ENCODE measurements at places on chromosomes 2 and 18.
A peak's percentile ranks its signal among the peaks of the same experiment; 100 is the strongest.

- no peak for DNase-seq
Observed at GRCh38 chr2:6068429-6068828, 376.2 kb downstream of the SOX11 start.

- peak; percentile 78 for DNase-seq
Observed at GRCh38 chr2:200797242-200797770, 14.4 kb upstream of the BZW1 start.

GRCh38 chr2:9163306-9164111 lies 43.1 kb upstream of the ASAP2 start:
- DNase-seq: no peak

- DNase-seq: no peak
Observed at GRCh38 chr2:163086940-163087339, 248.4 kb upstream of the KCNH7 start.

DNA sequence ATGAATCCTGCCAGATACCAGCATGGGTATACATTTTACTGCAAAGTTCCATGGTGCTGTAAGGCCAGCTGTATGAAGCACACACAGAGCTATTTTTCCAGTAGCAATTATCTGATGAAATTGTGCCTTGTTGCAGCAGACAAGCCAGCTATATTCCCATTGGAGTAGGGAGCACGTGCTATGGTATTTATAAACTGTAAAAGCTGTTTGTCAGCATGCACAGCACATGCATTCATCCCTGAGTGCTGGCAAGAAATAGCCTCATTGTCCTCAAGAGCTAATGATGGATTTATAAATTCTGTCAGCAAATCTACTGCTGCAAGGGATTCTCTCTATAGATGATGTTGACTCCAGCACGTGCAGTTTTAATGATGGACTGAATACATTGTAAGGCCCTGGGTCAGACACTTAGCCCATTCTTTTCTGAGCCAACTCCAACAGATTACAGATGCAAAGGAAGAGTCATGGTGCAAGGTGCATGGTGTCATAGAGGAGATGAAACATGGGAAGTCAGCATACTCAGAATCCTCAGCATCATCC lies 61.7 kb downstream of the KCNS3 start:
- peak; percentile 4 for DNase-seq

DNA sequence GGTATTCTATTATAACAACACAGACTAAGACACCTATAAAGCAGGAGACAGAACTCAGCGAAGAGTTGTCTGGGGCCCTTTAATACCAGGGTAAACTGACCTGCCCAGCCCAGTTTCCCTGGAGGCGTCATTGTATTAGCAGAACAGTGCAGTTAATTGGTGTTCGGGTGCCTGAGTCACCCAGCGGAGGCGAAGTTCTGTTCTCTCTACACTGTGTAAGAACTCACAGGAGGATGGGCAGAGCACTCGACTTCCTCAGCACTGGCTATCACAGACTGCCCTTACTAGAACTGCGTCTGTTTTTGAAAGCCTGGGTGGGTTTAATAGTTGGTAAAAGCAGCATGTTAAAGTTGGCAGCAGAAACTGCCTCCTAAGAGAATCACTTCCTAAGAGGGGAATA lies 106.5 kb upstream of the ATP8B1 start:
- no peak for DNase-seq

GRCh38 chr2:146986161-146986560 lies 858.7 kb upstream of the ACVR2A start:
- DNase-seq: no peak

DNA sequence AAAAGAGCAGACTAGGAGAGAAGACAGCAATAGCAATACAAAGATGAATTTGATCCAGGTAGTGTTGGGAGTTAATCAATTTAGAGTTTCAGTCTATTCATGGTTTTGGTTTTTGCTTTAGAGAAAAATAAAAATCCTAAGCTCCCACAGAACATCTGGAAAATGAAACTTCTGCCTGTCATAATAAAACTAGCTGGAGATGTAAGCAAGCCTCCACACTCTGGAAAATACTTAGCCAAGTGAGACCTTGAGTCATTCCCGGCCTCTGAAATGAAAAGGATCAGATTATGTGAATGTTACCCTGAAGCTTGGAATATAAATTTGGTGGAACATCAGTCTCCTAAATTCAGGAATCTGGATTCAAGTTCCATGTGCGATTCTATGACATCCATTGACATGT lies 485.6 kb upstream of the SPRED2 start:
- no peak for DNase-seq

GRCh38 chr18:13313006-13313686 lies 94.6 kb downstream of the LDLRAD4 start:
- no peak for DNase-seq

DNA sequence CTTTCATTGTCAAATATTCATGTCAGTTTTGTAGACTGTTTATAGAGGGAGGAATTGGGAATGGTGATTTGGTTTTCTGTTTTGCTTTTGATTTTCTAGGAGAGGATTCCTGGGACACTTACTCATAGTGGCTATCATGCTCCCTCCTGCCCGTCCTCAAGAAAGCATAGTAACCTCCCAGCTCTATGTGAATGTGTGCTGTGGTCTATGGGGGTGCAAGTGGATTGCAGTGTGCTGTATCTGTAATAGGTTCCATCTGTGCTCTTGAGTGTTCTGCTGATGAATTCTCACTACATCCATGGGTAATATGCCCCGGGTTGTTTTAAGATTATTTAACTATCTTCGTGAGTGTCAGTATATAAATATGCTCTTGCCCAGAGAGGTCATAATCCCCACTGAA lies 811.3 kb downstream of the CNTNAP5 start:
- DNase-seq: no peak

DNA sequence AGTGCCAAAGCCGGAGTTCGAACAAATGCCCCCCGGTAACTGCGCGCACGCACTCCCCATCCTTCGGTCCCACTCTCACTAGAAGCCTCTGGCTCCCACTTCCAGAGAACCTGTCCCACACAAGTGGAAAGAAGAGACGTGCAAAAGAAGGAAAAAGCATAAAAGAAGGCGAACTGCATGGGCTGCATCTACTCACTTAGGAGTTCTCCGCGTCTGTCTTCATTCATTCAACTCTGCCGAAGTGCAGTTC lies 312 bp downstream of the NR4A2 start:
- no peak for DNase-seq

- peak; percentile 9 for DNase-seq
Observed at GRCh38 chr2:64548761-64549160, 24.6 kb downstream of the AFTPH start.

GRCh38 chr2:46988733-46989481 lies 73.3 kb upstream of the MCFD2 start:
- no peak for DNase-seq

- DNase-seq: no peak
Observed at GRCh38 chr2:46298522-46299353, 1.5 kb downstream of the EPAS1 start.

- DNase-seq: no peak
Observed at GRCh38 chr2:118481299-118481698, 366.1 kb downstream of the EN1 start.

GRCh38 chr18:63346031-63346430 lies 21.0 kb downstream of the KDSR start:
- no peak for DNase-seq

DNA sequence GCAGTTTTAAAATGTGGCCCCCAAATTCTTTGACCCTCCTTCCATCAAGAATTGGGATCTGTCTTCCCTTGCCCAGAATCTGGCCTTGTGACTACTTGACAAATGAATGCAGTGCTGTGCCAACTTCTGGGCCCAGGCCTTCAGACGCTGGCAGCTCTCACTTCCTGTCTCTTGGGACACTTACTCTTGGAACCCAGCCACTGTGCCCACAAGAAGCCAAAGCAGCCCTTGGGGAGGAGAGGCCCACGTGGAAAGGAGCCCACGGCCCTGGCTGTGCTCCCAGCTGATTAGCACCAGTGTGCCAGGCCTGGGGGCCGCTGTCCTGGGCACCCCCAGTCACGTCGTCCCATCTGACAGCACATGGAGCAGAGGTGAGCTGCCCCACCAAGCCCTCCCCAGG lies 56.6 kb downstream of the RPL37A start:
- DNase-seq: no peak

- no peak for DNase-seq
Observed at GRCh38 chr2:236240228-236240990, 23.8 kb downstream of the ASB18 start.

DNA sequence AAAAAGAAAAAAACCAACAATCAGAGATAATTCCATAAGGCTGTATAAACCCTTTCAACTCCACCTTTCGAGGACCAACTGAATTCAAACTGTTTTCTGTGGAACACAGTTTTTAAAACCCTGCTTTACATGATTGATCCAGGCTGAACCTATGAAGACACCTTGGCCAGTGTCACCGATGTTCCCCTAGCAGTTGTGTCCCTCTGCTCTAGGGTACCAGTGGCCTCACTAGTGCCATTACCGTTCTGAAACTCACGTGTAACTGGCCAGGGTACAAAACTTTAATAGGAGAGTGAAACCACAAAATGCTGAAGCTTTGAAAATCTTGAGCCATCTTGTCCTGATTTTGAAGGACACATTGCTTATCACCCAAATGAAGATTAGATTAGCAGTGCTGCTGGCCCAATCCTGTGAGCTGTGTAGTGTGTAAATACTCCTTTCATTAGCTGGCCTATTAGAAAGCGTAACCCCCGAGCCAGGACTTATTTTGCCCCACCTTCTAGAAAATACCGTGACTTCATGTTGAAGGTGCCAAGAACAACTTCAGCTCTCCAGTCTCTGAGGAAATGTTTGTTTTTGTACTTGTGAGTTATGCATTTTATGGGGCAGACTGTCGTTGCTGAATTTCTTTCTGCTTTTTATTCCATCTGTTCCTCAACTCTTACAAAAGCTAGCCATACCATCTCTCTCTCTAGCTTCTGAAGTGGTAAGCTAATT lies 147.8 kb upstream of the MAP3K20 start:
- no peak for DNase-seq

GRCh38 chr2:80496775-80497174 lies 192.2 kb upstream of the LRRTM1 start:
- DNase-seq: no peak

DNA sequence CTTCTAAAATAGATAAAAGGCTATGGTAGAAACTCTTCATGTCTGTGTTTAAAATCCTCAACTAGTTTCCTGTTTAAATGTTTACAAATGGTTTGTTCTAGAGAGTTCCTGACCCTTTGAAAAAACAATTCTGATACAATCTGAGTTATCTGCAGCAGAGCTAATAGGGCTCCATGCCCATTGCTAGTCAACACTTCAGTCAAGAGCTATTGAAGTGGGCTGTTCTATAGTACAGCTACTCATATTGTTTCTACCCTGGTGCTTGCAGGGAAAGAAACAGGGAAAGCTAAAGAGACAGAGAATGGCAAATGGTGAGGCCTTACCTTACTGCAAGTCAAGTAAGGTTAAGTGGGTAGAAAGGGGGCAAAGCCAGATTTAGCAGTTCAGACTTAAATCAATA lies 112.3 kb upstream of the CAVIN2 start:
- no peak for DNase-seq

DNA sequence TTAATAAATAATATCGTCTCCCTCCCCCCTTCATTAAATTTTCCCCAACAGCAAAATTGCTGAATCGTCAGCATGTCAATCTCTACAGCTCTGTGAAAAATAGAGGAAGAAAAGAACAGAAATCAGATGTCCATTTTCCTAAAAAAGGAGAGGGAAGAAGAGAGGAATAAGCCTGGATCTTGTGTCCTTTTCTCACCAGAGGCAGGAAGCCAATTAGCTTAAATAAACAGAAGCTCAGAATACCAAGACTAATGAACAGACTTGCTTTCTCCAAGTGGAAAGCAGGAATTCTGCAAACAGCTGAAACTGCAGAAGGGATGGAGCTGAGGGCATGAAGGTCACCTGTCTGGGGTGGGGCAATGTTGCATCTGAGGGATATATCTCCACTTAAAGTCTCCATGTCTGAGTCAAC lies 265.7 kb downstream of the CCDC85A start:
- DNase-seq: peak; percentile 87

DNA sequence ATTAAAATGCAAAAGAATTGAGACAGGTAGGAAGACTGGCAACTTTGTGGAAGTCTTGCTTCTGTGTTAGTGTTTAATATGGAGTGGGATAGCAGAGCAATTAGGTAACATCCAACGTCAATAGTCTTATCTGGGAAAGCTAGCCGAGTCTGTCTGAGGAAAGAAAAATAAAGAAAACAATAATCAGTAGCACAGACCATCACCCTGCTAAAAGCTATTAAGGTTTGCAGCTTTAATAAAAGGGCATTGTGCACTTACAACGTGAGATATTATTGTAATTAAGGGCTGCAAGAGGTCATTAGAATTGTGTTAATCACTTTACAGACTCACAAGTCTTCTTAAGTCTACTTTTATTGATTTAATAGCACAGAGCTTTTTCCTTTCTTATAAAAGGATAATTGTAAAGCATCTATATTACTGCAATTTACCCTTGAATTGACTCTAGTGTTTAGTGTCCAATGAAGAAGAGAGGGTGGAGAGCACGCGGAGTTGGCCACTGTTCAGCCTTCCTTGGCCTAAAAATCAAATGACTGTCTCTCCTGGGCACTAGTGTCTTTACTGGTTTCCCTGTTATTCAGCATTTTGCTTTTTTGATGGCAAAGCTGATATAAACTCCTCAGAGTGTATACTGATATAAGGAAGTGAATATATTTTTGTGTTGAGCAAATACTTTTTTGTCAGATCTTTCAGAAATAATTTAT lies 2.0 kb downstream of the CDH7 start:
- no peak for DNase-seq

DNA sequence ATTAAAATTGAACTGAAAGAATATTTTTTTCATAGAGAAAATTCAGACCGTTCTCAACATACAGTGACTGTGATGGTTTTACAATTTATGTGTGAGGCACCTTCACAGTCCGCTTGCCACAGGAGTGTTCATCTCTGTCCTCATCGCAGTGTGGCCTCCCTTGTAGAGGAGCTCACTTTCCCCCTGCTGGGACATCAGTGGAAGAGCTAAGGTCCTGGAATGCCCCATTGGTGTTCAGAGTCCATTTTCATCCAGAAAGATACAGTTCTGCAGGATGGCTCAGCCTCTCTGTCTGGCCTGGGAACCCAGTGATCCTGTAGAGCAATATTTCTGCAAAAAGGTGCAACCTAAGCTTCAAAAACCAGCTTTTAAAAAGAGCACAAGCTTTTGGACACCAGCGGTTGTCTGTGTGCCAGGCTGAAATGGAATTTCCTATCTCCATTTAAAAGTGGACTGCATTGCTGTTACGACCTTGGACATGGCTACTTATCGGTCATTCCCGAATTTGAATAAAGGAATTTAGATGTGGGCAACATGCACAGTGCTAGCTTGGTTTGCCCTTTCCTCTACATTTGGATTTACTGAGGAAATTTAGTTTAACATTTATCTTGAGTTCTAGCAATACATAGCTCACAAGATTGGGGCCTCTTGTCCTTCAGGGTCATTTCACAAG lies 26.7 kb upstream of the FAM237A start:
- no peak for DNase-seq

- no peak for DNase-seq
Observed at GRCh38 chr2:225355788-225356187, 43.7 kb upstream of the NYAP2 start.

All from large intestine (tissue), 12 donors.